ENCODE measurements at places on chromosomes 5 and 9.

- no peak for DNase-seq
These were observed 43.2 kb downstream of the RFK start for GRCh38 chr9:76351006-76351405.

DNA sequence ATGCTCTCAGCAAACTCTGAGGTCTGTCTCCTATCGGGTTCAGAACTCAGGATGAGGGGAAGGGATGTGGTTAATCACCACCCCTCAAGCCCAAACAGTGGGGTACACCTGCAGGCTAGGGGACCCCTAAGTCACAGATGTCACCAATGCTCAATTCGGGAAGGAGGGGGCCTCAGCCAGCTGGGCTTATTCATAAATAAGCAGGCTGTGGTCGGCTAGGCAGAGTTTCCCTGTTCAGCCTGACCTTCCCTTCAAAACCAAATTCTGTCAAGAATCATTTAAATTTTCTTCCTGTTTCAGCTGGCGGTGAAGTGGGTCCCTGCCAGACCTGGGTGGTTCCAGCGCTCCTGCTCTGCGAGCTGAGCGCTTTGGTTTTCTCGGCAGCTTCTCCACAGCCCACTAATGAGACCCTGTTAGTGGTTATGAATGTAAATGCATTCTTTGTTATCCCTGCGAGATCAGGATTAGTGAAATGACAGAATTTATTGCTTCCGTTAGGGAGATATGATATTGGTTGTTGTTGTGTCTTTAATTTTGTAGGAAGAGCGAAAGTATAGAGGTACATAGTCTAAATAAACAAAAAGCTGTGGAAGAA lies 68.3 kb downstream of the AK8 start:
- DNase-seq: no peak

DNA sequence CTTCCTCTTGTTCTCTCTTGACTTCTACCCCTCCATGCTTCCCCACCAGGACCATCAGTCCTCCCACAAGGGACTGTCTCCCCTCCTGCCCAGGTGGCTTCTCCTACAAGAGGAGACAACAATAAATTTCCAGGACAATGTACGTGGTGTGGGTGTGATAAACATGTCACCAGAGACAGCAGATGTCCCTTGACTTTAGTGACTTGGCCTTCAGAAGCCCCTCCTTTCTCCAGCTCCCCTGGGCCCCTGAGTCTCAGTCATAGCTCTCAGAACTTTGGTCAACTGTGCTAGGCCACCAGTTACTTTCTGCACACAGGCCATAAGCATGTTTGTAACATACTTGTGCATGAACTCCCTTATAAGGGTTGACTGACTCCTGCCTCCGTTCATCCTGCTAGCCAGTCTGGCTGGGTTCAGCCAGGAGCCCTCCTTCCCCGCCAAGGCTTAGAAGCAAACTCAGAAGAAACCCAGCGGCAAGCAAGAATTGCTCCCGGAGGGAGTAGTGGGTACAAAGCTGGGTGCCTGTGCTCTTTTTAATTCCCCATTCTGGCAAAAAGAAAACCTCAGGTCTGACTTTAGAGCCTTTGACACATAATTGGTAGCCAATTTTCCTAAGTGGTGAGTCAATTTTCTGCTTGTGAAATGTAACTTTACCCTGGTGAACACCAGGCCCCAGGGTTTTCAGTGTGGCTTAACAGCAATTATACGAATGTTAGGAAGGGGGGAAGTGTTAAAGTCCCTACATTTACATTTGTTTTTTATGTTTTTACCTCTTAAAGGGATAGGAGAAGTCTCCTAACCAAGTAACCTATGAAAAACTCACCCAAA lies 49.2 kb downstream of the EBF1 start:
- peak; percentile 53 for DNase-seq

GRCh38 chr9:97830884-97831829 lies 21.9 kb upstream of the FOXE1 start:
- no peak for DNase-seq

- DNase-seq: no peak
These were observed 180.6 kb downstream of the FGF18 start for GRCh38 chr5:171599957-171600612.

DNA sequence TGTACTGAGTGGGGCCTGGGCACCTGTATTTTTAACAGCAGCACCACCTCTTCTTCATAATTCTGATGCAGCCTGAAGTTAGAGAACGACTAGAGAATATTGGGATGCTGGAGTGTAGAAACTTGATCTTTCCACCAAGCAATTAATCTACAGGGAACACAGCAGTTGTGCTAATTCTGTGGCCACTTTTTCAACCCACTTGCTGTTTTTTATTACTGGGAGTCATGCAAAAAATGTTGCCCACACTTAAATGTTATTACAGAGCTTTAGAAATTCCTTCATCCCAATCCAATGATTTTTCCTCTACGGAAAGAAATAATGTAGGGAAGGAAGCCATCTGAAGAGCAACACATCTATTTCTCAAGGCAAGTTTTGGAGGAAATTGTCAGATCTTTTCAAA lies 190.9 kb upstream of the TUT7 start:
- DNase-seq: peak; percentile 28

- DNase-seq: no peak
These were observed 15.5 kb upstream of the FSD1L start for GRCh38 chr9:105432247-105432842.

- no peak for DNase-seq
These were observed 1891.7 kb upstream of the WWC1 start for GRCh38 chr5:166399781-166400180.

DNA sequence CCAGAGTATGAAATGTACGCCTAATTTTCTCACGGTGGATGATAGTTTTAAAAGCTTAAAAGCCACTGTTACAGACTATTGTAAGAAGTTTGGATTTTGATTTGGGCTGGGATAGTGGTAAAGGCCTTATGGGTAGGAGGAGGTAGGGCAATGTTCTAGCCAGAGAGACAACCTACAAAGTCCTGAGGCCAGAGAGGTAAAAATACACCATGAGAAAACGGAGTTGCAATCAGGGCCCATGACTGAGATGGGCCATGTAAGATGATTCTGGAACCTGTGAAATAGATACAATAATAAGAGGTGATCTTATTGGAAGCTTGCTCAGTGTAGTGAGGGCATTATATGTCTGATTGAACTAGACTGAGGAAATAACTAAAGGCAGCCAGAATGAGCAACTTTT lies 188.8 kb downstream of the RFX3 start:
- no peak for DNase-seq

DNA sequence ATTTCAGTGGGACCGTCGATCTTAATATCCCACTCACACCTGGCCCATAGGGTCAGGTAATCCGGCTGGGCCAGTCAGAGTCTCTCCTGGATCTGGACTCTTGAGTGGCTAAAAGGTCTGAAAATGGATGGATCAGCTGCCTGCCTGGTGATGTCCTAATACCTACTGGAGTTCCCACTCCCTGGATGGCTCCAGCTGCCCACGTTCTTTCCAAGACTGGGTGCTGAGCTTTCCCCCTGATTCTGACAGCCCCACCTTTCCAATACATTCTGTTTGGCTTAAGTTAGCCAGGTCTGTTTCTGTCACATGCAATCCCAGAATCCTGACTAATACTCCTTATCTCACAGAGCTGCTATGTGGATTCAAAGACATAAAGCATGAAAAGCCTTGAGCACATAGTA lies 10.2 kb downstream of the SH3PXD2B start:
- peak; percentile 23 for DNase-seq

DNA sequence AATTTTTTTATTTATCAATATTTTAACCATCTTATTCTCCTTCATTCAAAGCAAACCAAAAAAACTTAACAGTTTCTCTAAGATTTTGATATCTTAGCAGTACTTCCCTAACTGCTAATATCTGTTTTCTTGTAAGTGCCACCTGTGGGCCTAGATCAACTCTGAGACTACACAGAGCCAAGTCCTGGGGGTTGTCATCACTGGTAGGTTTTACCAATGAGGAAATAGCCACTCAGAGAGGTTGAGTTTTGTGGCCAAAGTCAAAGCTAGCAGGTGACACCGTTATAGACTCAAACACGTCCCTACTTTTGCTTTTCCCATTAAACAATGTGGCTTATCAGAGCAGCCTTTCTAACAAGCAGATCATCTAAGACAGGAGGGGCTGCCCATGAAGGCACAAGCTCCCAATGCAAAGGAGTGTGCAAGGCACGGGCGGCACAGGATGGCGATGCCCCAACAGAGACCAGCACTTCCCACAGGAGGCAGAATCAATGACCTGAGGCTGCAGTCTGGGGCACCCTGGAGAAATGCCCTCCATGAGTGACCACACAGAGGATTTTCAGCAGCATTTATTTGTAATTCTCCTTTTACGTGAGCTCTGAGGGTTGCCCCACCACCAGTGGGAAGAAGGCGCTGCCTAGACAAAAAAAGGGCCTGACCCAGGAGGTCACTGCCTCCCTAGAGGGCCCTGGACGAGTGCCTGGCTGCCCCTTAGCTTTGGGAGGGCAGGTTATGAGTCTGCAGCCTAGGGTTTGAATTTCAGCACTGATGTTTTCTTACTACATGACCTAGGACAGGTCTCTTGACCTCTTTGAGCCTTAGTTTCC lies 7.4 kb downstream of the TBC1D2 start:
- DNase-seq: no peak

DNA sequence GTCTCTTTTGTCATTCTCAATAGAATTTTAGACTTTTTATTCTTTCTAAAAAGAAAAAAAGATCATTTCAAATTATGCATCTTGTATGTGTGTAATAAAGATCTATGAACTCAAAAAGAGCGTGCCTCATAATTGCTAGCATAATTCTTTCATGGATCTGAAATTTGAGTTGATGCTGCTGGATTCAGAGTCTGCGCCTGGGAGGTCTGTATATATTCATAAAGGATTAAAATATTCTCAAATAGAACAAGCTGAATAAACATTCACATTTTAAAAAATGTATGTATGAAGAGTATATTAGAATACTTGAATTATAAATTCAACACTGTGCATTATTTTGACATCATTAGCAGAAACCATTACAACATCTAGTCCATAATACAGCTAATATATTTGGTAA lies 297.8 kb upstream of the GRAMD2B start:
- DNase-seq: no peak

GRCh38 chr5:88276378-88276777 lies 7.7 kb upstream of the TMEM161B start:
- no peak for DNase-seq

DNA sequence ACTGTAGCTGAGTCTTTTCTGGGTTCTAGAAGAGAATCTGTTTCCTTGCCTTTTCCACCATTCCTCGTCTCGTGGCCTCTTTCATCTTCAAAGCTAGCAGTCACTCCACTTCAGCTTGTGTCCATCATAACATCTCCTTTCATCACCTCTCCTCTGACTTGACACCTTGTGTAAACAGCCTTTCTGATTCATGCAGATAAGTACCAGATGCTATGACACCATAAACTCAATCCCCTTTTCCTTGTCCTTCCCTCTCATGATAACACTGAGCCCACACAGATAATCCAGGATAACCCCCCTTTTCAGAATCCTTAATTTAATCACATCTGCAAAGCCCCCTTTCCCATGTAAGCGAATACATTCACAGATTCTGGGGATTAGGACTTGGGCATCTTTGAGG lies 95.5 kb downstream of the SNX24 start:
- DNase-seq: no peak

DNA sequence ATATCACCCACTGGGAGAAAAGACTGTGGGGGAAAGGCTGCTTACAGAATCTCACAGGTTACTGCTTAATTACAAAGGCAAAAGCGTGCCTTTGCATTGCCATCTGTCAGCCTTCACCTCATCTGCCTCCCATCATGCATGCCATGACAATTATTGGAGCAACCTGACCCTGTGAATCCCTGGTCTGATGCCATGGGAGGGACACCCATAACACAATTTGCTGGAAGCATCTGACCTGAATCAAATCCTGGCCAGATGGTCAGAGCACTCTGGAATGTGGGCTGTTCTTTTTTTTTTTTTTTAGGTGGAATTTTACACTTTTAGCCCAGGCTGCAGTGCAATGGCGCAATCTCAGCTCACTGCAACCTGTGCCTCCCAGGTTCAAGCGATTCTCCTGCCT lies 11.6 kb upstream of the RETREG1 start:
- DNase-seq: no peak

GRCh38 chr5:149144637-149145036 lies 3.3 kb downstream of the ABLIM3 start:
- no peak for DNase-seq

GRCh38 chr9:118721923-118722322 lies 647.3 kb downstream of the BRINP1 start:
- no peak for DNase-seq

DNA sequence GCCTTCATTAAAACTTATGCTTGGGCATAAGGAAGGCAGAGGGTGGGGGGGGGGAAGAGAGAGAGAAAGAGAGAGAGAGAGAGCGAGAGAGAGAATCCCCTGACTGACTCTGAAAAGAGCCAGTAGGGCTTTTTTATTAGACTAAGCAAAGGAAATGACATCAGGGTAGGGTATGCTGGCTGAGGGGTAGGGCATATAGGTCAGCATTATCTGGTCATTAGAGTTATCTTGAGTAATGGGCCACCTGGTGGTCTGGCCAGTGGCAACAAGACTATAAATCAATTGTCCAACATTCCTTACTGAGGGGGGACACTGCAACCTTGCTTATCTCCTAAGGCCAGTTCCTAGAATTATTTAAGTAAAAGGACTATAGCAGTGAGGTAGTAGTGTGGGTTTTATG lies 67.2 kb downstream of the TSSK1B start:
- no peak for DNase-seq

GRCh38 chr5:147835386-147835798 lies 3.9 kb upstream of the SPINK1 start:
- no peak for DNase-seq

DNA sequence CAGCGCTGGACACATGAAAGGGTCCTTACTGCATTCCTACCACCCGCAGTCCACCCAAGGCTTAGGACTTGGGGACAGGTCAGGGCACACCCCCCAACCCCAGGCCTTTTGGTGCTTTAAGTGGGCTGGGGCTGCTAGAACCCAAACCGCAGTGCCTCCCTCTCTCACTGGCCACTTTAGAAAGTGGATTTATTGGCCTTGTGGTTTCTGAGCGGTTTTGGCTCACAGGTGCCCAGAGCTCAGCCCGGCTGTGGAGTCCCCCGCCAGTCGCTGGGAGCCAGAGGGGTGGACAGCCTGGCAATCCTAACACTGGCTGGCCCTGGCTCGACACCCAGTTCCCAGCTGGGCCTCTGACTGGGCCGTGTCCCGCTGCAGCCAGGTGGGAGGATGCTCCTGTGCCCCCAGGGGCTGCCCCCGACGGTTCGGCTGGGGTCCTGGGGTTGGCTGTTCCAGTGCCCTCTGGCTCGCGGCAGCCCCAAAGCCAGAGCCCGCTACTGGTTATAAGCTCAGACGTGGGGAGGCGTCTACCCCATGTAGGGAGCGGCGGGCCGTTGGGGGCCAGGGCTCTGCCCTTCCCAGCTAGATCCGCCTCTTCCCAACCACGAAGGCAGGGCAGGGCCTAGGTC lies 65.2 kb upstream of the RNU6ATAC start:
- no peak for DNase-seq

- no peak for DNase-seq
These were observed 1.0 kb upstream of the RABL6 start for GRCh38 chr9:136806631-136807201.

GRCh38 chr9:114416290-114416689 lies 28.5 kb upstream of the AKNA start:
- no peak for DNase-seq

DNA sequence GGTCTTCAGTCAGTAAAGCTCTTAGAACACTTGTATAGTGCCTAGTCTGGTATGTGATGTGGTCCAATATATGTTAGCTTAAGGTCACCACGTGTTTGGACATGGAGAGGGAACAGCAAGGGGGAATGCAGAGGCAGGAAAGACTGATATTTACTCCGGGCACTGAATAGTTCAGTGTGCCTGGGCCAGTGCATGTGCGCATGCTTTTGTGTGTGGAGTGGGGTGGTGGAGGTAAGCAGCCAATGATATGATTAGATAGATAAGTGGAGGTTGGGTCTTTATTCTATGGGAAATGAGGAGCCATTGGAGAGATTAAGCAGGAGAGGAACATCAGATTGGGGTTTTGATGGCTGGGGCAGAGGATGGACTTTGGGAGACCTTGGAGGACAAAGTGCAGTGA lies 14.0 kb downstream of the OR13J1 start:
- no peak for DNase-seq

Data from EH (cell line).